Heart left ventricle (tissue), 16 donors: ENCODE measurements at places on chromosomes 4 and X. TPM values are rescaled to one million over a fixed set of nuclear protein-coding genes. Genes with fewer than 3 reads are reported as not detected.

DNA sequence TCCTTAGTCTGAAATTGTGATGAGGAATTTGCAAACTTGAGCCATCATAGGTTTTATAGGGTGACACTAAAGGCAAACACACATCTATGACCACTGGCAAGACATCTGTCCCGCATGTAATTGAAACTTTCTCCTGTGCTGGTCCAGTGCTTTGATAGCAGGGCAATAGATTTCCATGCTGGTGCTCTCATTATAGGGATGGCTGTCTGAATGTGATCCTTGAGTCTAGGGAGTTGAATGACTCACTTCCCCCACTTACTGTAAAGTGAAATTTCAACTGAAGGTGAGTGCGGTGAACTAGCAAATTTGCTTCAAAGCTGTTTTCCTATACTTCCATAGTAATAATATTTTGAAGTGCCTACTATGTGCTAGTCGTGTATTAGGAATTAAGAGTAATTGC, 1630.0 kb downstream of the STIM2 start:
- H3K4me3 ChIP-seq: no peak overlapping the region
- no peaks in the 10 kb centered on the region for H3K27me3 ChIP-seq
- H3K36me3 ChIP-seq: no peaks in the 10 kb centered on the region
- no peak overlapping the region for H3K27ac ChIP-seq
- H3K4me1 ChIP-seq: no peaks in the 10 kb centered on the region

GRCh38 chr4:186169945-186170802, 21.2 kb upstream of the CYP4V2 start:
- H3K4me1 ChIP-seq: no peaks in the 10 kb centered on the region
- H3K4me3 ChIP-seq: no peak overlapping the region
- no peaks in the 10 kb centered on the region for H3K27me3 ChIP-seq
- H3K36me3 ChIP-seq: no peaks in the 10 kb centered on the region
- DNase-seq: no peak

GRCh38 chr4:167775375-167775774, 317.0 kb upstream of the ANXA10 start:
- H3K27ac ChIP-seq: no peak overlapping the region
- no peak for DNase-seq
- H3K4me1 ChIP-seq: no peaks in the 10 kb centered on the region
- no peaks in the 10 kb centered on the region for H3K27me3 ChIP-seq
- no peak overlapping the region for H3K4me3 ChIP-seq
- H3K36me3 ChIP-seq: no peaks in the 10 kb centered on the region

DNA sequence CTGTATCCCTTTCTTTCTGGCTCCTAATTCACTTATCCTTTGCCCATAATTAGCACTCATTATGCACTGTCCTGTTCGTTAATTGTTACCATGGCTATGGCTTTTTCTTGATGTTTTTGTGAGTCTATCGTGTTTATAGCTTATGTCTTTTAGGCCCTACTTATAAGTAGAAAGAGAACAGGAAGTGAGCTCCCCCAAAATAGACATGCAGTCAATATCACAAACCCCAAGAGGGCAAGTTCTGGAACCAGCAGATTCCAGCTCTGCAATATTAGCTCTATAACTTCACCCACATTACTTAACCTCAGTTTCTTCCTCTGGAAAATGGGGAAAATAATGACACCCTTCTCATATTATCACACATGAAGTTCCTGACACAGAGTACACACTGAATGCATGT, 7.4 kb upstream of the HS3ST1 start:
- H3K27me3 ChIP-seq: no peaks in the 10 kb centered on the region
- no peaks in the 10 kb centered on the region for H3K4me1 ChIP-seq
- H3K27ac ChIP-seq: no peak overlapping the region
- DNase-seq: no peak
- no peak overlapping the region for H3K4me3 ChIP-seq

The EDA gene
- total RNA-seq: 5.4 TPM
